ENCODE measurements at places on chromosomes 7 and 10.

- DNase-seq: no peak
Observed at GRCh38 chr7:99311702-99312101, 14.0 kb upstream of the ARPC1A start.

DNA sequence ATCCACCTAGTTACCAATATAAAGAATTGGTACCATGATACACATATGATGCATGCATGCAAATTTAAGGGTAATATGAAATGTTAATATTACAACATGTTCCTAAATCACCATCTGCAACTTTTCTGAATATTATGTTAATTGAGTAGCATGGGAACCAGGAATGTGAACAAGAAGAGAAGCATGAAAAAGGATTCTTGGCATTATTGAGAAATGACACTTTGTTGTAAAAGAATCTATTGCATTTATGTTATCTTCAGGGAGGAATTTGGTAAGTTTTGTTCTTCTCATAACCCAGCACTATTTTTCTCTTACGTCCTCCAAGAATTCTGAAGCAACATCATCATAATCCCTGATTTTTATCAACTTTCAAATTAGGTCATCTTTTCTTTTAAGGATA lies 159.9 kb upstream of the SLC25A13 start:
- DNase-seq: no peak

GRCh38 chr10:65500716-65501115 lies 1425.1 kb upstream of the LRRTM3 start:
- no peak for DNase-seq

DNA sequence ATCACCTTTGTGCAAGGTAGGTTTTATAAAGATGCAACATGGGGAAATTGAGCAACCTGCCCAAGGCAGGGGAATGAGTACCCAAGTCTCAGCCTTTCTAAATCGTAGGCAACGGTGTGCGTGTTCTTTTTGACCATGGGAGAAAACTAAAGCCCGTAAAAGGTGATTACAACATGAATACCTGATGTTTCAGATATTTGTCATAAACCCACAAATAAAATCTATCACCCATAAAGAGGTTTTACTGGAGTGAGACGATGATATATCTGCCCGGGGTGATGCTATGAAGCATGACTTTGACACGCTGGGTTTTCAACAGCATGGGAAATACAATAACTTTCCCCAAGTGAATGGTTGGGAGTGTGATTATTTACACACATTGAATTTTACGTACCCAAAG lies 406.3 kb upstream of the KLF6 start:
- no peak for DNase-seq

DNA sequence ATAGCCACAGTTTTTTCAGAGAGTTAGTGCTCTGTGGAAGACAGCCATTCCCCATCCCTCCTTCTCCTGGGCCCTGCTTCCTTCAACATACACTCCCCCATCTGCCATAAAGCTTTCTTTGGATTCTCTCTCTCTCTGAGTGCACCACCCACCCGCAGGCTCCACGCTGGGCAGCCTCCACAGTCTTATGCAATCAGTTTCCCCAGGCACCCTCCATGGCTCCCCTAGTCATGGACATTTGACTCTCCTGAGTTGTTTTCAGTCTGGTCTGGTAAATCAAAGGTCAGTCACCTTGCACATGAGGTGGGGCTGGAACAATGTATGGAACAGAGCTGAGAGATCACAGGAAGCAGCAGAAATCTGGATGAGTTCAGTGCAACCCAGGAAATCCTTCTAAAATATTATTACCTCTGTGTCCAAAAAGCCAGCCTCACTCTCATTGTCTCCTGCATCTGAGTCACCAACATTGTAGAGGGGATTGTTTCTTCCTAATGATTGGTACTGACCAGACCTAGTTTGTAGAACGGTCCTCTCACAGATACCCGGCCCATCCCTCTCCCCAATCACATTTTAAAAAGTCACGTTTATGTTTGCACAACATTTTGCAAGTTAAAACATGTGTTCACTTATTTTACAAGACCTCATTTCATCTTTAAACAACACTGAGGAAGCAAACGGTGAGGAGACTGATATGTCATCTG lies 70.1 kb downstream of the CYCS start:
- DNase-seq: no peak

- DNase-seq: peak; percentile 74
Observed at GRCh38 chr7:150931199-150931869, 46.8 kb downstream of the KCNH2 start.

DNA sequence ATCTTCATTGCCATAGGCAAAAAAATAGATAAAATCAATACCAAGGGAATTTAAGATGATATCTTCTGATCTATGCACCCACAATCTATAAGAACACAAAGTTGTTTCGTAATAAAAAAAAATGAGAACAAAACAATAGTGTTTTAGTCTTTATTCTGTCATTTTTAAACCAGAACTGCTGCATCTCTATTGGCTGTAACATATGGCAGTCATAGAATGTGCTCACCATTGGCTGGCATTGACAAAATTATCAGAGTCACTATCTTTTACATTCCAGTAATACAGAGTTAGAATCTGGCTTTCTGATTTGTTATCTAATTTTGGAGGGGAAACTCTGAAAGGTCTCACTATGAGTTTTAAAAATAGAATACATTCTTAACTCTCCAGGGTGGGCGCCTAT lies 138.6 kb upstream of the CCDC6 start:
- no peak for DNase-seq

DNA sequence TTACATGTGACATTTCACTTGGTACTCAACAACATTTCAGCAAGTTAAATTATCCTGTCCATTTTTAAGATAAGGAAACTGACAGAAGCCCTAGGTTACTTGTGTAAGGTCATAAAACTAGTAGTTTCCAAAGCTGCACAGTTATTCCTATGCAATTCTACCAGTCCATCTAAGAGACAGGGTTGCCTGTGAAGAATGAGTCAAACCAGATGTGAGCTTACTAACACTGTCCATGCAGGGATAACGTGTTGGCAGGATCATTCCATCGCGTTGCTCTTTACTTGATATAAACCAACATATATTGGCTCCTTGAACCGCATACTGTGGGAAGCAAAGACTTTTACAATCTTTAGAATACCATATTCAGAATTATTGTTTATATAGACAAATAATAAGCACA lies 280.9 kb upstream of the HGF start:
- no peak for DNase-seq

DNA sequence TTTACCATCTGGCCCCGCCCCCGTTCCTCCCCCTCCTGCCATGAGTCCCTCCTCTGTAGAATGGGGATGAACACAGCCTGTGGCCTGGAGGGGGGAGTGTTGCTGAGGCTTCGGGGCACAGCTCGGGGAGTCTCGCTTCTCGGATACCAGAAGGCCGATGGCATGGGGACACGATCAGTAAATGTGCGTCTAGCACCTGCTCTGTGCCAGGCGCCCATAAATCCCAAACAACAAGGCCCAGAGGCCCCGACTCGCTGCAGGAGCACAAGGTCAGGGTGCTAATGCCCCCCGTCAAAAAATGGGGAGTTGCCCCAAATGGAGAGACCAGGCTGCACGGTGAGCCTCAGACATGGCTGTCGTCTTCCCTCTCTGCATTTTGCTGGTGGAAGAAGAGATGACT lies 40.7 kb downstream of the JAKMIP3 start:
- DNase-seq: no peak

- DNase-seq: no peak
Observed at GRCh38 chr7:107446988-107447387, 22.9 kb upstream of the GPR22 start.

GRCh38 chr7:8261711-8262695 lies at the start of gene ICA1:
TSS of gene ICA1 (minus strand) at chr7:8262167. CDS start at chr7:8235926, 26,241 bp downstream.
- peak; percentile 88 for DNase-seq

GRCh38 chr10:8498881-8499280 lies 444.4 kb downstream of the GATA3 start:
- DNase-seq: no peak

GRCh38 chr7:146544748-146545147 lies 428.1 kb downstream of the CNTNAP2 start:
- no peak for DNase-seq

- DNase-seq: no peak
Observed at GRCh38 chr10:118106426-118106825, 59.7 kb upstream of the RAB11FIP2 start.

GRCh38 chr7:133674079-133674763 lies 421.3 kb downstream of the EXOC4 start:
- DNase-seq: peak; percentile 17

DNA sequence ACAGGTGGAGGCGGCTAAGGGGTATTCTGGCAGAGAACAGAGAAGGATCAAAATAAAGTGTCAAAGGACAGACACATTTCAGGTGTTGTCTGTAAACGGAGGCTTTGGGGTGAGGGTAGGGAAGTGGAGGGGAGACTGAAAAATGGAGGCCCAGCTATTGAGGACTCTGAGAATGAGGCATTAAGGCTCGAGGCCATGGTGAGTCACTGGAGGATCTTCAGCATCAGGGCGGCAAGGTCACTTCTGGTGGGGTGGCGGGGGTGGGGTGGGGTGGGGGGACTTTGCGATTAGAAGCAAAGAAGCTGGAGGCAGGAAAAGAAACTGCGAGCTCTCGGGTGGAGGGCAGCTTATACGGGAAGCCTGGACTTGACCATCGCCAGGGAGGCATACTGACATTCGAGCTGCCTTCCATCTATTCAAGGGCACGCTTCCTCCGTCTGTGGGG lies 58.4 kb upstream of the PCGF5 start:
- DNase-seq: no peak

- DNase-seq: no peak
Observed at GRCh38 chr10:76675561-76675950, 962.1 kb downstream of the KCNMA1 start.

DNA sequence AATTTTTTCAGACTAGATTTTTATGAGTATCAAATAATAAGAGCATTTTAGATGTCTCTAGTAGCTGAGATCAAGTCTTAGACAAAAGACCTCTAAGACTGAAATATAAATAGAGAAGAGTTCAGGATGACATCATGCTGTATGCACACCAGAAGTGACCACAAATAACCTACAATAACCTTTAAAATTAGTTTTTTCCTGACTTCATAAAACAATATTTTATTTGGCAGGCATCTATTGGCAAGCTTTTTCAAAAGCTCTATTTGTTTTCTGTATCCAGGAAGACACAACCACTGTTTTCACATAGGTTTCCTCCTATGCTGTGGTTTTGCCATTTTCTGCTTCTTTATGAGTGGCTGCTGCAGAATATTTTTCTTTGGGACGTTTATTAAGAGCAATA lies 359.1 kb downstream of the CRPPA start:
- DNase-seq: no peak
